ENCODE measurements at places on chromosomes 6 and 20.

GRCh38 chr6:137873273-137873762, 6.3 kb downstream of the TNFAIP3 start:
- DNase-seq: no peak

DNA sequence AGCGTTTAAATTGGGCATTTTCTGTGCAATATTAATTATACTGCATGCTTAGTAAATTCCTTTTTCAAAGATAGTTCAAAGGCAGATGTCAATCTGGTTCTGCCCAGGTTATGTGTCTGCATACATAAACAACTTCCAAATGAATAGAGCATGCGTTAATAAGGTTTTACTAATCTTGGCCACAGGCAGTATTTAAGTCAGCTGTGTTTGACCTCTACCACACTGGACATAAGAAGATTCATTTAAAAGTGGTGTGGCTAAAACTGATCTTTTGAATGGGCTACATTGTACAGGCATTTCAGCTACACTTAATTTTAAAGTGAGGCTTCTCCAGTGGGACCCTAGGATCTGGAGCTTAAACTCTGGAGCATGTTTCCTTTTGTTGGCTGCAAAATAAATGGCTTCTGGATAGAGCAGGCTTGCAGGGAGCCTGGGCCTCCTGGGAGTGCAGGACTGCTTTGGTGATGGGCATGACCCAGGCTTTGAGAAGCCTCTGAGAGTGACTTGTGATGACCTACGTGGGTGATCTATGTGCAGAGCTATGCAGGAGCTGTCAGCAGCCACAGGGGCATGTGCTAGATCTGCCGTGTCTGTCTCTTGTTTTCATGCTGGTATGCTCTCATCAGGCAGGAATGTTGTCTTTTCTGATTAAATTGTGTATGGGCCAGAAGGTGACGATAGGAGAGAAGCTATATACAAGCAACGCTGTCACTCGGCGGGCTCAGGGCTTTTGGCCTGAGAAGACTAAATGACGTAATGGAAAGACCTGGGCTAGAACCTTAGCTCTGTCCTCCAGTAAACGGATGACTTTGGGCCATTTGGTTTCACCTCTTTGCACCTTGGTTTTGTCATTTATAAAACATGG, 331.2 kb downstream of the QKI start:
- no peak for DNase-seq

DNA sequence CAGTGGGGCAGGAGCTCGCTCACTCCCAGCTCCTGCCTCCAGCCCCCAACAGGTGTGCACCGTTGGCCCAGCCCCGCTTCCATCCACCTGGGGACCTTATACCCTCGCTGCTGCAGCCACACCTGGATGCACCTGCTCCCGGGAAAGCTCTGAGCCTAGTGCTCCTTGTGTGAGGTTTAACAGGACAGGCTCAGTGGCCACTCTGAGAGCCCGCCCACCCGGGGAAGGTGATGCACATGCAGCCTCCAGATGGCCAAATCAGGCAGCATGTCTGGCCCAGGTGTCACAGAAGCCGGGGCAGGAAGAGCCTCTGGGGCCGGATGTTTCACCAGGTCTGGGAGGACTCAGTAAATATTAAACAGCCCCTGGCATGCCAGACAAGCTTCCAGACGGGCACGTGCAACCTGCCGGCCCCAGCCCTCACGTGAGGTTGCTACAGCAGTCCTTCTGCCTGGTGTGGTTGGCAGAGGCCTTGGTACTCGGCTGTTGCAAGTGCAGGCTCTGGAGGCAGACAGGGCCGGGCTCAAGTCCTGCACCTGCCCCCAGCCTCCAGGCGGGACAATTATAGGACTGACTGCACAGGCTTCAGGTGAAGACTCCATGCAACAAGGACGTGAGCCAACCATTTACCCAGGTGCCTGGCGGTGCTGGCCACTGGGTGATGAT, 66.9 kb downstream of the RIPOR3 start:
- DNase-seq: no peak

DNA sequence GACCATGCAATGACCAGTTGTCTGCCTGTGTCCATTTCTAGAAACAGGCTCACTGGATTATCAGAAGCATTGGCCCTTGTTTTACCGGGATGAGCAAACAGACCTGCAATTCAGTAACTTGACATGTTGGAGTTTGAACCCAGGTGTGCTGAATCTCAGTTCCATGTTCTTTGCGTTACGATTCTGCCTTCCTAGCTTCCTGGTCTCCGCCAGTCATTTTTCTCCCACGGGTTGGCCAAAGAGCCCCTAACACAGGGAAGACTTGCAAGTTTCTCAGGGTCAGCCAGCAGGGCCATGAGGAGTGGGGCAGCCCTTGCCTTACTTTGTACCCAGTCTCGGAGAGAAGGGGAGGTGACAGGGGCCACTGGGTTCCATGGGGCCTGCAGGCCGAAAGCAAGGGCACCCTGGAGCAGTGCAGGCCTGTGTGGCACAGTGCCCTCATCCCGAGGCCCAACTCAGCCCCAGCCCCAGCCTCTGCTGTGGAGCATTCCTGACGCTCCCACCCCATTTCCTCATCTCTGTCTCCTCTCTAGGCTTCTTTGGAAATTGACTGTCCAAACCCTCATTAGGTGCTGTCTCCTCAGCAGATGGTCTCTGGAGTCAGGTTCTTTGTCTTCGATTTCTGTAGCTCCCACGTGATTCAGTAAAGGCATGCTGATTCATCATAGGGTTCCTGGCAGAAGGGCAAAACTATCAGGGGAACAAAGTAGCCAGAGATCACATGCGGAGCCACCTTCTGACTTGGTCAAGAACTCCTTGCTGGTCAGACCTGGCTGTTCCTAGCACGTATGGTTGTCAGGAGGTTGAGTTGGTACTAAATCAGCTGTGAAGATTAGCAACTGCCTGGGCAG, 23.6 kb downstream of the CDS2 start:
- DNase-seq: no peak

GRCh38 chr6:2194643-2195042, 50.8 kb downstream of the GMDS start:
- no peak for DNase-seq

Measured in iPS DF 19.7 (cell line).